IMR-90 (cell line): ENCODE measurements at places on chromosomes 5 and 9.

GRCh38 chr9:121196389-121196788 lies 5.3 kb downstream of the RAB14 start:
- DNase-seq: no peak

DNA sequence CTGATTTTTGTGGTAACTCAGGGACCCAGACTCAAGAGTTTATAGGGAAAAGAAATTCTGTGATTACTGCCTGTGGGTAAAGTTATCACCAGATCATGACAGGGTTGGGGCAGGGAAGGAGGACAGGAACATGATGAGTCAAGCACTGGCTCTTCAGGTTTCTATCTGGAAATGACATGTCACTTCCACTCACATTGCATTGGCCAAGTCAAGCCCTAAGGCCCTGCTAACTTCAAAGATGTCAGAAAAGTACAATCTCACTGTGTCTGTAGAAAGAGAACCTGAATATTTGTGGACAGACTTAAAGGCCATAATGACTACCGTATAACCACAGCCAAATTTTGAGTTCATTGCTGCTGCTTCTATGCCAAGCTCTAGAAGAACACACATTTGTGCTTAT lies 187.7 kb downstream of the TLE4 start:
- DNase-seq: no peak

DNA sequence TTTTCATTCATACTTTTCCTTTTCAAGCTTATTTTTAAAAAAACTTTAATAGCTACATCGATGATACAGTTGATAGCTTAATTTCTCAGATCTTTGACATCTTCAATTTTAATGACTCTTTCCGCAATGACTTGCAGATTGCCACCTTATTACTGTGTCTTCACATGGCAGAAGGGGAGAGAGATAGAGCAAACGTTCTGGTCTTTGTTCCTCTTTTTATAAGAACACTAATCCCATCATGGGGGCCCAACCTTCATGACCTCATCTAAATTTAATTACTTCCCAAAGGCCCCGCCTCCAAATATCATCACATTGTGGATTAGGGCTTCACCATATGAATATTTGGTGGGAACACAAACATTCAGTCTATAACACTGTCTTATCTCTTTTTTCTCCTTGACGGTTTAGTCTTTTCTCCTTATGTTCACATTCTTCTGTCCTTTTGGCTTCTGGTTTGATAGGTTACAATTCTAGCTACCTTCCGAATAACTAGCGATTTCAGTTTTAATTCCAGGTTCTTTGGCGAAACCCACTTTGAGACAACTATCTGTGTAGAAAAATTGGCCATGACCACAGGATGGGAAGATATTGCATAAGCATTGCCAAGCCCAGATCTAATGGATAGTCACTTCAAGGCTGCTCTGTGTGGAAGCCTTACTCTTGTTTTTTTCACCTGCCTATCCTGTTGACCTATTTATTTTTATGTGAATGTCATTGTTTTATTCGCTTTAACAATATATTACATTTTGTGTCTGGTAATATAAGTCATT lies 5.0 kb downstream of the ZNF189 start:
- no peak for DNase-seq

GRCh38 chr5:44862808-44863207 lies 54.1 kb downstream of the MRPS30 start:
- DNase-seq: peak; percentile 1
